ENCODE measurements at places on chromosomes 2 and 18.

DNA sequence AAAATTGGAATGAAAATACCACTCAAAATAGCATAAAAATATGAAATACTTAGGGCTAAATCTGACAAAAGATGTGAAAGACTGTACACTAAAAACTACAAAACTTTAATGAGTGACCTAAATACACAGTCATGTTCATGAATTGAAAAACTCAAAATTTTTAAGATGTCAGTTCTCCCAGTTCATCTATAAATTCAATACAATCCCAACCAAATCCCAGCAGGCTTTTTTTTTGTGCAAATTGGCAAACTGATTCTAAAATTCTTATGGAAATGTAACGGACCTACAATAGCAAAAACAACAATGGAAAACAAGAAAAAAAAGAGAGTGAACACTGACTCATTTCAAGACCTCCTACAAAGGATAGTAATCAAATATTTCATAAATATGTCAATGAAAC is 4.4 kb upstream of the USP40 start:
- DNase-seq, result no peak

DNA sequence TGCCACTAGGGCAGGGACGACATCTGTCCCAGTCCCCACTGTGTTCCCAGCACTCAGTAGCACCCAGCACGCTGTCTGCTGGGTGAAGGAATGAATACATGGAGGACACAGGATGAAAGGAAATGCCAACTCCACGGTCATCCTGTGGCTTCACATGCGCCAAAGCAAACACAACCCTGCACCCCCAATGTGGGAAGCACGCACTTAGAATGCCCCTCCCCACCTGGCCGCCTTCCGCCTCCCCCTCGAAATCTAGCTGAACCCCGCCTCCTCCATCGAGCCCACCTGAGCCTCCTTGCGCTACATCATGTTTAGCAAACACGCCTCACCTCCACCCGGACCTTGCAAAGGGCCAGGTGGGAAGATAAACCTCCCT is 33.9 kb downstream of the ADCY3 start:
- DNase-seq, result no peak

GRCh38 chr2:106065268-106065982 is 128.7 kb downstream of the UXS1 start:
- no peak for DNase-seq

DNA sequence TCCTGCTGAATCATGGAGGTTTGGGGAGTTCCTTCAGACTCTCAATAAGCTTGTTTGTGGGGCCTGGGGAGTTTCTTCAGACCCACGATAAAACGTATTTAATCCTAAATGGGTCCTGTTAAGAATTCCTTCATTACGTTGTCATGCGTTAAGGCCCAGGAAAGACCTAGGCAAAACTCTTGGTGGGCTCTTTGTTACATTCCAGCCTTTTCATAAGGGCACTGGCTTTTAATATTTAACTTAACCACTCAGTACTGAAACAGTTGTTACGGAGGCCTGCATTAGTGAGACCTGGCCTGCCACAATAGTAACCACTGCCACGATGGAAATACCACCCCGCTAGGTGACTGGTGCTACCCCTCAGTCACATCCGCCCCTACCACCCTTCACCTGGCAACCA is 17.5 kb upstream of the BIN1 start:
- DNase-seq, result no peak

DNA sequence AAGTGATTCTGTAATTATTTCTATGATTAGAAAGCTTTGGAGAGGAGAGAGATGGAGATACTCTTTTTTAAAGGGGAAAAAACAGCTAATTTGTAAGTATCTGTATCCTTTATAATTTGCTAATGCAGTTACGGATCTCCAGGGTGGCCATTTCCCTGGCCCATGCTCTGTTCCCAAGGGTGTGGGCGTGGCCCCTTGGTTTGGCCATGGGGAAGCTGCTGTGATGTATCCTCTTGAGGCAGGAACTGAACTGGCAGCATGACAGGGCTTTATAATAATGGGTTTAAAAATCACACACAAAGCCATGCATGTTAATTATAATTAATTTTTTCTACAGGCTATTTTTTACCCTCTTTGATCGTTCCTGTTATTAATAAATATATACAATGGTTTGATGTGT is 27.0 kb downstream of the TRAPPC12 start:
- DNase-seq, result no peak

DNA sequence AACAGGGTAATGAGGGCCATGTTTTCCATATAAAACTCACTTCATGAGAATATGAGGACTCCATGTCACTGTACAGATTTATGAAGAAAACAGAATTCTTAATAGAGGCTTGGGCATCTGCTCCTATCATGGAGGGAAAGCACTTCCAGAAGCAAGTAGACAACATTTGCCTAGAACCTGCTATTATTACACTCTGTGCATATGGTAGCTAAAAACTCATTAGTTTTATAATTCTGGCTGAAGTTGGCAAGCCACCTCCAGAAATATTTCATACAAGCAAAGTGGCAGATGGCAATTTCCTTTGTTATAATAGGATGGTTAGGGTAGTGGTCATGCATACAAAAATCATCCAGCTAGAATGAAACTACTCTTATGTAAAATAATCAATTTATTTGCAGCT is 65.8 kb upstream of the TLK1 start:
- no peak for DNase-seq

DNA sequence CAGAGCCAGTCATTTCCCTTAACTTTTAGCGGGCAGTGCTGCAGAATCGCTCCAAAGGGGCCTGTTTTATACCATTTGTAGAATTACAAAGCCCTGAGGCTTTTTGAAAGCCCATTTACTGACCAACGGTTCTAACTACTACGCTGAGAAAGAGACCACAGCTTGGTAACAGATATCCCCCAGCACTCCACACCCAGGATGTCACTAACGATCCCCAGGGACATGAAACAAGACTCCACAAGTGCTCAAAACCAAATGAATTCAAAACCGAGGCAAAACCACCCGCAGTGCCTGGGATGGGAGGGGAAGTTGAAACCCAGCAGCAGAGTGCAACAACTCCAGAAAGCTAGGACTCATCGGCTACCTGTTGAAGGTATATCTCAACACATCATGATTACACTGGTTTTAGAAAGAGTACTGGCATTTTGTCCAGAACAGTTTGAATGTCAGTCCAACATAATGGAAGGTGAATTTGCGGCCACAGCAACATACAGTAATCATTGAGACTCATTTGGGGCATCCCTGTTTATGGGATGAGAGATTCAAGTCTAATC is 33.6 kb upstream of the LRP2 start:
- no peak for DNase-seq

DNA sequence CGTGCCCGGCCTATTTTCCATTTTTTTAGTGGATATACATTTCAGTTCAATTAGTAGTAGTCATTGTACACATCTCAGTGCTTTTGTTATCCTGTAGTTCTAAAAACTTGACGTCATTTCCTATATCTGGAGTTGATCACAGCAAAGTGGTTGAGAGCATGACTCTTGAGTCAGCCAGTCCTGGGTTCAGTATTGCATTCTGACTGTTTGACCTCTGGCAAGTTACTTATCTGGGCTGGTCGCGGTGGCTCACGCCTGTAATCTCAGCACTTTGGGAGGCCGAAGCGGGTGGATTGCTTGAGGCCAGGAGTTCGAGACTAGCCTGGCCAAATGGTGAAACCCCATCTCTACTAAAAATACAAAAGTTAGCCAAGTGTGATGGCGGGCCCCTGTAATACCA is 50.4 kb upstream of the PPM1B start:
- DNase-seq, result no peak

- DNase-seq, result no peak
These were observed 107.5 kb upstream of the SRD5A2 start for GRCh38 chr2:31688282-31688681.

- DNase-seq, result no peak
These were observed 20.9 kb upstream of the DNMT3A start for GRCh38 chr2:25362434-25363145.

GRCh38 chr2:60551240-60552077 is 2.0 kb downstream of the BCL11A start:
- DNase-seq, result no peak

DNA sequence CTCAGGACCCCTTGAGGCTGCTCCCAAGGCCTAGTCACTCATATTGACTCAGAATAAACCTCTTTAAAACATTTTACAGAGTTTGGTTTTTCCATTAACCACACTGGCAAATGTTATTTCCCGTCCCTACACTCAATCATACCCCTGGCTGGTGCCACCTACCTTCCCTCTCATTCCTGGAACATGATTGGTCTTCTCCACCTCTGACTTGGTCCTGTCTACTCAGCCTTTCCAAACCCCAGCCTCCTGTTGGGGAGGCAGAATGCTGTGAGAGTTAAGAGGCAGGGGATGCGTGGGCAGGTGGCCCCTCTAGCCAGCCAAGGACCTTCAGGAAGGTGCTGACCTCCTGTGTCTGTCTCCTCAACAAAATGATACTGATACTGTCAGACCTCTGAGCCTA is 149.3 kb downstream of the CABLES1 start:
- DNase-seq, result no peak

Data from fibroblast of skin of left biceps (primary cell).